ENCODE measurements at places on chromosomes 12 and 14. TPM values are rescaled to one million over a fixed set of nuclear protein-coding genes. Genes with fewer than 3 reads are reported as not detected.

MED6 gene
- total RNA-seq, result 45.4 TPM

JPH4 gene
- not detected for total RNA-seq

DNA sequence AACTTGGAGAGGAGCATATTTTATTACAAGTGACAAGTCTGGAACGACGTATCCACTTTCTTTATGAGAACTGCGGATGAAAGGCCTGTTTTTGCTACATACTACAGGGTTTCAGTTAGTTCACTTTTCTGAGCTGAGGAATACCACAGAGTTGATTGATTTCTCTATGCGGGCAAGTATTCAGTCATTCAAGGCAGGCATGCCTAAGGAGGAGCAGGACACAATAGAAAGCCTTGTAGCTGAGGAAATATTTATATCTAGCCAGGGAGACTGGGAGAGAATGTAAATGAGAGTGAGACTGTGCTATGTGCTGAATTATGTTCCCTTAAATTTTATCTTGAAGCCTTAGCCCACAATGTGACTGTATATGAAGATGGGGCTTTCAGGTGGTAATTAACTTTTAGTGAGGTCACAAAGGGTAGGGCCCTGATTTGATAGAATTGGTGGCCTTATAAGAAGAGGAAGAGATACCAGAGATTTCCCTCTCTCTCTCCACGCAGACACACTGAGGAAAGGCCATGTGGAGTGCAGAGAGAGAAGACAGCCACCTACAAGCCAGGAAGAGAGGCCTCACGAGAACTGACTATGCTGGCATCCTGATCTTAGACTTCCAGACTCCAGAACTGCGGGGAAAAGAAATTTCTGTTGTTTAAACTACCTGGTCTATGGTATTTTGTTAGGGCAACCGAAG is 459.0 kb upstream of the ATP2B1 start:
- no peak overlapping the region for H3K27ac ChIP-seq
- no peaks in the 10 kb centered on the region for H3K4me1 ChIP-seq
- DNase-seq, result no peak
- H3K27me3 ChIP-seq, result no peaks in the 10 kb centered on the region

DNA sequence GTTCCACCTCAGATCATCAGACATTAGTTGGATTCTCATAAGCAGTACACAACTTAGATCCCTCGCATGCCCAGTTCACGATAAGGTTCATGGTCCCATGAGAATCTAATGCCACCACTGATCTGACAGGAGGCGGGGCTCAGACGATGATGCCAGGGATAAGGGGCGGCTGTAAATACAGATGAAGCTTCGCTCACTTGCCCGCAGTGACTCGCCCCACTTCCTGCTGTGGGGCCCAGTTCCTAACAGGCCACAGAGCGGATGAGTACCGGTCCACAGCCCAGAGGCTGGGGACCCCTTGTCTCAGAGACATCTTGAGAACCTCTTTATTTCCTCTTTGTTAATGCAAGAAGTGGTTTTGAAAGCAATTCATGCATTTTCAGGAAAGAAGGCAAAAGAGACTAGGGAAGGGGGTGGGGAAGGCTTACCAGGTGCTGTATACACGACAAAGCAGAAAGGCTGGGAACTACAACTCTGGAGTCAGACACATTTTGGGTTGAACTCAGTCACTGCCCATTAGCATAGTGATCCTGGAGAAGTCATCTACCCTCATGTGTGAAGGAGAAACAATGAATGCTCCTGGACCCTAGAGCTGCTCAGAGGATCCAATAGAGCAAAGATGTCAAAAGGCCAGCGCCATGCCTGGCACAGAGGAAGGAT is 68.7 kb downstream of the EID3 start:
- H3K4me1 ChIP-seq, result peaks cover 17% of the 10 kb centered on the region
- no peaks in the 10 kb centered on the region for H3K27me3 ChIP-seq
- no peak overlapping the region for H3K4me3 ChIP-seq

SMCO2 gene
- total RNA-seq, result 2.5 TPM

- peak overlapping the region; percentile 70 for H3K27ac ChIP-seq
- peaks cover 16% of the 10 kb centered on the region for H3K4me1 ChIP-seq
- H3K36me3 ChIP-seq, result no peaks in the 10 kb centered on the region
- peak; percentile 35 for DNase-seq
- H3K4me3 ChIP-seq, result no peak overlapping the region
- no peaks in the 10 kb centered on the region for H3K27me3 ChIP-seq
These were observed 40.7 kb upstream of the MTERF2 start for GRCh38 chr12:107027636-107028053.

- H3K4me1 ChIP-seq, result no peaks in the 10 kb centered on the region
- H3K27me3 ChIP-seq, result no peaks in the 10 kb centered on the region
- DNase-seq, result no peak
- H3K27ac ChIP-seq, result no peak overlapping the region
- H3K36me3 ChIP-seq, result no peaks in the 10 kb centered on the region
These were observed 1353.2 kb downstream of the AACS start for GRCh38 chr12:126418400-126418799.

BDKRB2 gene
- 0.27 TPM for total RNA-seq

DNA sequence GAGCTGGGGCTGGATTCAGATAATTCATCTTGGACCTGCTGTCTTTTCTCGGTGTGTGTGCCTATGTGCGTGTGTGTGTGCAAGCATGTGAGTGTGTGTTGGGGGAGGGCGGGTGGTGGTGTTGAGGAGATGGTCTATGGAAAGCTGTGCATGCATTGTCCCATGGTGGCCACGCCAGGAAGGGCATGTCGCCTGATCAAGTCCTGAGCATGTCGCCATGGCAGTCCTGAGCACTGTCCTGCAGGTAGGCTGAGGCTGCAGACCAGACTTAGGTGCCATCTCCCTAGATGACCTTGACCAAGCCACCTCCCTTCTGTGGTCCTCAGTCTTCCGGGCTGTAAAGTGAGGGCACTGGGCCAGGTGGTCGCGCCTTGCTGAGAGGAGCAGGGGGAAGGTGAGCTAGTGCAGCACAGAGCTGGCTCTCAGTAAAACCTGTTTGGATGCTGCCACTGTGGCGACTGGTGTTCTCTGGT is 81.4 kb downstream of the PAPOLA start:
- H3K36me3 ChIP-seq, result no peaks in the 10 kb centered on the region
- H3K4me3 ChIP-seq, result no peak overlapping the region
- H3K4me1 ChIP-seq, result no peaks in the 10 kb centered on the region
- no peak for DNase-seq

- H3K4me3 ChIP-seq, result no peak overlapping the region
- H3K27ac ChIP-seq, result no peak overlapping the region
- peaks cover 18% of the 10 kb centered on the region for H3K4me1 ChIP-seq
- H3K36me3 ChIP-seq, result peaks cover 2% of the 10 kb centered on the region
These were observed 29.3 kb downstream of the PRKCH start for GRCh38 chr14:61350427-61351270.

DIO2 gene
- 0.38 TPM for total RNA-seq

VWF gene
- total RNA-seq, result not detected

SMIM10L1 gene
- 9.7 TPM for total RNA-seq

- no peaks in the 10 kb centered on the region for H3K36me3 ChIP-seq
- H3K27me3 ChIP-seq, result no peaks in the 10 kb centered on the region
- H3K4me1 ChIP-seq, result no peaks in the 10 kb centered on the region
- no peak overlapping the region for H3K27ac ChIP-seq
- H3K4me3 ChIP-seq, result no peak overlapping the region
These were observed 125.1 kb upstream of the TSPAN8 start for GRCh38 chr12:71282925-71283324.

All from Calu3 (cell line).